Small intestine (tissue), 16 donors: ENCODE measurements at places on chromosomes 7 and 10. TPM values are rescaled to one million over a fixed set of nuclear protein-coding genes. Genes with fewer than 3 reads are reported as not detected.

DNA sequence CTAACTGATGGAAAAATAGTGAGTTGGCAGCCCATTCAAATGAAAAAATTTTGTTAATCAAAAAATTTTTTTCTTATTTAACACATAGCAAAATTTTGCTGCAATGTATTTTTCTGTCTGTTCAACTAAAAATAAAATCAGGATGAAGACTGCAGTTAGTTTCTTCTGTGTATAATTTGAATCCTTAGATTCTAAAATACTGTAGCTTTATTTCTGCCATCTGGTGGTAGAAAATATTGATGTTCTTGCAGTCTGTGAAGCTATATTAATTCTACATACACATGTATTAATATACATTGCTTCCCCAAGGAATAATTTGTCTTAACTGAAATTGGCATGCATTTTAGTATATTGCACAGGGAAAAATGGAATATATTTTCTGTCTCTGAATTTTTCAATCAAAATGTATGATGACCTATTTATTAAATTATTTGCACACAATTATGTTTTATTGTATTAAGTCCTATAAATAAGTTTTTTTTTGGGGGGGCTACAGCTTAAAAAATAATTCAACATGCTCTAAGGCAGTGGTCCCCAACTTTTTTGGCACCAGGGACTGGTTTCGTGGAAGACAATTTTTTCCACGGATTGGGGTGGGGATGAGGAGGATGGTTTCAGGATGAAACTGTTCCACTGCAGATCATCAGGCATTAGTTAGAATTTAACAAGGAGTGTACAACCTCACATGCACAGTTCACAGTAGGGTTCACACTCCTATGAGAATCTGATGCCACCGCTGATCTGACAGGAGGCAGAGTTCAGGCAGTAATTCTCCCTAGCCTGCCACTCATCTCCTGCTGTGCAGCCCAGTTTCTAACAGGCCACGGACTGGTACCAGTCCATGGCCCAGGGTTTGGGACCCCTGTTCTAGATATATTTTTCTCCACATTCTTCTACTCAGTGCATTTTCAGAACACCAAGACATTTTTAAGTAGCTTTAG lies 119.4 kb downstream of the GNAT3 start:
- no peak overlapping the region for H3K27ac ChIP-seq
- no peak overlapping the region for H3K4me3 ChIP-seq
- H3K36me3 ChIP-seq = no peaks in the 10 kb centered on the region
- H3K27me3 ChIP-seq = no peaks in the 10 kb centered on the region
- peak; percentile 43 for DNase-seq

The ITIH5 gene
- polyA plus RNA-seq = 5.8 TPM

- DNase-seq = no peak
- no peaks in the 10 kb centered on the region for H3K27me3 ChIP-seq
- H3K4me1 ChIP-seq = no peaks in the 10 kb centered on the region
- no peaks in the 10 kb centered on the region for H3K36me3 ChIP-seq
- no peak overlapping the region for H3K27ac ChIP-seq
Measured at GRCh38 chr7:32163896-32164295, 93.7 kb upstream of the PDE1C start.

The GSDME gene
- polyA plus RNA-seq = 105 TPM

DNA sequence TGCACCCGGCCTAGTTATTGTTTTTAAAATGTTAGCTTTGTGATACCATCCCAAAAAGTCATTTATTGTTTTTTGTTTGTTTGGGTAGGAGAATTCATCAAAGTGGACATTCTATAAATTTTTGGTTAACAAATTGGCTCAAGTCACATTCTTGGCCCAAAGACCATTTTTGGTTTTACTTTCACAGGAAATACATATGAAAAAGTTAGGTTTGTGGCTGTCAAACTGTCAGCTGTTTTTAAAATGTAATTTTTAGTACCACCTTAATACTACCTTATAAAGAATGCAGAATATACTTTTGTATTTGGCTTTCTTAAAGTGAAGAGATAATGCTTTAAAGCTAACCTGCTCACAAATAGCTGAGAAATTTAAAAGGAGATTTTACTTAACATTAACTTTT lies 25.1 kb downstream of the TMEM168 start:
- no peak overlapping the region for H3K4me3 ChIP-seq
- H3K4me1 ChIP-seq = no peaks in the 10 kb centered on the region
